ENCODE measurements at places on chromosomes 5 and 9.
A peak's percentile ranks its signal among the peaks of the same experiment; 100 is the strongest.

DNA sequence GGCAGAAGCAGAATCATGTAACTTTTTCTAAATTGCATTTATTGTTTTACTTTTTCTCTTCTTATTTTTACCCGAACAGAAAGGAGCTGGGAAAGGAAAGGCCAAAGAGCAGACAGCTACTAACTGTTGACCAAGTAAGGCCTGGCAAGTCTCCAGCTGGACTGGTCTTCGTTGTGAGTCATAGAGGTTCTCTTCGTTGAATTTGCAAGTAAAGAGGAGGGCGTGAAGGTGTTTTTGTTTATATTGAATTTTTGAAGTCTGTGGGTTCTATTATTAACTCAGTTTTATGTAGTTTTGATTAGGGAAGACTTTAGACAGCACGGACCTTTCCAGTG lies 416.5 kb upstream of the CCNH start:
- DNase-seq = peak; percentile 61

- DNase-seq = no peak
Observed at GRCh38 chr5:1748845-1749244, 50.8 kb downstream of the MRPL36 start.

- DNase-seq = no peak
Observed at GRCh38 chr5:138543730-138544104, 681 bp upstream of the ETF1 start.

GRCh38 chr9:96064826-96065481 lies 189.5 kb downstream of the ERCC6L2 start:
- no peak for DNase-seq

- no peak for DNase-seq
Observed at GRCh38 chr9:6942406-6942805, 184.6 kb downstream of the KDM4C start.

All from Caki2 (cell line).